Foreskin keratinocyte (primary cell): ENCODE measurements at places on chromosomes 13 and 19. TPM values are rescaled to one million over a fixed set of nuclear protein-coding genes. Genes with fewer than 3 reads are reported as not detected.

DNA sequence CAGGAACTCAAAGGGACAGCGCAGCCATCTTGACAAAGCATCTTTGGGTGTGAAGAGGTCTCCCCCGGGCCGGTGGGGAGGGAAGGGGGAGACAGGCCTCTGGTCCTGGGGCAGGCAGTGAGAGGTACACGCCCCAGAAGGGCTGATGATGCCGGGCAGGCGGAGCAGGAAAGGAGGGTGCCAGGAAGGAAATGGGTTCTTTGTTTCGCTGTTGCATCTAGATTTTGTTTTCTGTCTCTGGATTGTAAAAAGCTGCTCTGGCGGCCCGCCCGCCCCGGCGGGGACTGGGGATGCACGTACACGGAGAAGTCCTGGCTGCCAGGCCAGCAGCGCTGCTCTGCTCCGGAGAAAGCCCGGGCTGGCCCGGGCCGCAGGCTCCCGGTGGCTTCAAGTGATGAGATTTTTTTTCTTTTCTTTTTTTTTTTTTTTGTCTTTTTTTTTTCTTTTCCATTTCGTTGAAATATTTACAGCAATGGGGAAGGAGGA lies 13.2 kb upstream of the ASF1B start:
- no peak for DNase-seq

Gene MRPS31
- total RNA-seq = 20.4 and 20.5 TPM in 2 replicates

- no peak for DNase-seq
These were observed 84.2 kb downstream of the LRCH1 start for GRCh38 chr13:46637213-46637612.

GRCh38 chr13:59745392-59745788 lies 418.3 kb downstream of the DIAPH3 start:
- peak; percentile 18 for DNase-seq

DNA sequence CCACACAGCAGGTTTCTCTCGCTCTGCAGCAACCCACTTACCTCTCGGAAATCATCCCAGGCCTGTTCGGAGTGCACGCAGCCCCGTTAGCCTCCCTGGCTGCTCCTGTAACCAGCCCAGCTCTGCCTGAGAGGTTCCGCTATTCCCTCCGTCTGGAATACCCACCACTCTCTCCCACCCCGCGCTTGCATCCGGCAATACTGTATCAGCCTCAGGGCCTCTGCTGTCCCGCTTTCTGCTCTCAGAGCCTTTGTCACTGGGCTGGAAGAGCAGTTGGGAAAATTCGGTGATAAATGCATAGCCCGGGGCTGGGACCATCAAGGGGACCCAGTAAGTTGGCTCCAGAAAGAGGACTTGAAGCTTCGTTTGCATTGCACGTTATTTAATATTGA lies 759 bp upstream of the TLE6 start:
- DNase-seq = no peak

DNA sequence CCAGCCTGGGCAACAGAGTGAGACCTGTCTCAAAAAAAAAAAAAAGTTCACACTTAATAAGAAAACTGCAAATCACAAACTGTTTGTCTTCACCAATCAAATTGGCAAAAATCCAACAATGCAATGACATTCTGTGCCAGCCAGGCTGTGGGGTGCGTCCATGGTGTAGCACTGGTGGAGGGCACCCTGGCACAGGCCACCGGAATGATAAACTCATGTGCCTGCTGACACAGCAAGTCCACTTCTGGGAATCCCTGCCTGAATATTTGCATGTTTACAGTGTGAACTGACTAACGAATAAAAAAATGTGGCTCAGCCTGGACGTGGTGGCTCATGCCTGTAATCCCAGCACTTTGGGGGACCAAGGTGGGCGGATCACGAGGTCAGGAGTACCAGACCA lies 1.6 kb upstream of the LRRC25 start:
- DNase-seq = no peak

GRCh38 chr19:16268676-16269319 lies 55.8 kb upstream of the KLF2 start:
- DNase-seq = no peak

DNA sequence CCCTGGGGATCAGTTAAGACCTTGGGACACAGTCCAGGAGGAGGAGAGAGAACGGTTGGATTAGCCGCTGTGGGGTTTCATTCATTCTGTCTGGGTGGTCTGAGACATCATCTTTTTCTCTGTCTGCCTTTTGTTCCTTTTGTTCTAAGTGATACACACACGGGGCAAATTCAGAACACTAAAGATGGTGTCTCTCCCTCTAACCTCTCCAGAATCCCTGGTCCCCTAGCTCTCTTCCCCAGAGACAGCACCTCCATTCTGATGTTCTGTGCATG lies 5.0 kb downstream of the BICRA start:
- no peak for DNase-seq

- DNase-seq = no peak
These were observed 10.8 kb downstream of the F2RL3 start for GRCh38 chr19:16899566-16900075.

Gene ALOX5AP
- total RNA-seq = 0.35 and 0.41 TPM in 2 replicates

DNA sequence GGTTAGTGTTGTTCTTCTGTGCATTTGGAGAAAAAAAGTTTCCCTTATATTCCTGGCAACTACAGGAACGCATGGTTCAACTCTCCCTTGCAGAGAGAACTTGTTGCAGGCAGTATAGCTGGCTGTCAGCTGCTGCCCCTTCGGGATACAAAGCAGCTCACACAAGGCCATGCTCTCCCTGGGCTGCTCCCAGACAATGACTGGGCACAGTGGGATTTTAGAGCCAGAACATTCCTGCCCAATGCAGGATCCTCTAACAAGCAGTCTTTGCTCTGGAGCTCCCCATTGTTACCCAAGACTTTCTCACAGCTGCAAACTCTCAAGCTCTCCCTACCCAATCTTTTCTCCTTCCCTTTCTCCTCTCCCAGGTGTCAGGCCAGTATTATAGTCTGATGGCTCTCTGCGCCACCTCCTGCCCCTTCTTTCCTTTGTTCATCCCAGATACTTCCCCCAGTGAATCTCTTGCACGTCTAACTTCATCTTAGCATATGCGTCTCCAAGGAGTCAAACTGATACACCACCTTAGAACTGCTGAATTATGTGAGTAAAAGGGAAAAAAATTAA lies 27.5 kb upstream of the SERPINE3 start:
- no peak for DNase-seq

DNA sequence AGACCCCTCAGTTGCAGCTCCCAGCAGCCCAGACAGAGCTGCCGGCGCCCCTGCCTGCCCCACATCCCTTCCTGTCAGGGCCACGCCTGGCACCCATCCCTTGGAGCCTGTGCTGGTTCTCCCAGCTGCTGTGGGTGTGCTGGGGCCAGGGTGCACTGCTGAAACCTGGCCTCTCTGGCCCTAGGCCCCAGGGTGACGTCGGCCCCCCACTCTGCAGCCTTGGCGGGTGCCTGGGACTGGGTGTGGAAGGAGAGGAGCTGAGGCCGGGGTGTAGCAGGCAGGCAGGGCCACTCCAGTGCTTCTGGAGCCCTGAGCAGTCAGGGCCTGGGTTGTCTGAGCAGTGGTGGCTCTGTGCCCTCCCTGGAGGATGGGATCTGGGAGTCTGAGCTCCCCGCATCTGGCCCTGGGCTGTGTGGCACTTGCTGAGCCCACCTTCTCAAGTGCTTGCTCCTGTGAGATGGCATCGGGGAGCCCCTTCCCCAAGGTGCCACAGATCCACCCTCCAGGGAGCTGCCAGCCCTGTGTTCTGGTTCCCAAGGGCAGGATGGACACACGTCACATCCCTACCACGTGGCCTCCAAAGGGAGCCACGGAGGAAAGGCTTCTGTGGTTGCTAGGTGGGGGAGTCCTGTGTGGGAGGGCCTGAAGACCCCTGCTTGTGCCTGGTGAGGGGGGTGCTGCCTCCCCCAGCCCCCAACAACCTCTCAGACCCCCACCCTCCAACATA lies 5.2 kb downstream of the PLEKHJ1 start:
- DNase-seq = no peak

Gene ZNF560
- 0.28 and 0.34 TPM in 2 replicates for total RNA-seq

Gene IQCN
- 0.03 and 0.04 TPM in 2 replicates for total RNA-seq

- no peak for DNase-seq
These were observed 10.3 kb upstream of the CACNG7 start for GRCh38 chr19:53898636-53899341.

GRCh38 chr13:41502673-41503072 lies 45.3 kb downstream of the RGCC start:
- DNase-seq = no peak

- DNase-seq = no peak
These were observed 171.8 kb downstream of the GPC6 start for GRCh38 chr13:93398167-93399035.

DNA sequence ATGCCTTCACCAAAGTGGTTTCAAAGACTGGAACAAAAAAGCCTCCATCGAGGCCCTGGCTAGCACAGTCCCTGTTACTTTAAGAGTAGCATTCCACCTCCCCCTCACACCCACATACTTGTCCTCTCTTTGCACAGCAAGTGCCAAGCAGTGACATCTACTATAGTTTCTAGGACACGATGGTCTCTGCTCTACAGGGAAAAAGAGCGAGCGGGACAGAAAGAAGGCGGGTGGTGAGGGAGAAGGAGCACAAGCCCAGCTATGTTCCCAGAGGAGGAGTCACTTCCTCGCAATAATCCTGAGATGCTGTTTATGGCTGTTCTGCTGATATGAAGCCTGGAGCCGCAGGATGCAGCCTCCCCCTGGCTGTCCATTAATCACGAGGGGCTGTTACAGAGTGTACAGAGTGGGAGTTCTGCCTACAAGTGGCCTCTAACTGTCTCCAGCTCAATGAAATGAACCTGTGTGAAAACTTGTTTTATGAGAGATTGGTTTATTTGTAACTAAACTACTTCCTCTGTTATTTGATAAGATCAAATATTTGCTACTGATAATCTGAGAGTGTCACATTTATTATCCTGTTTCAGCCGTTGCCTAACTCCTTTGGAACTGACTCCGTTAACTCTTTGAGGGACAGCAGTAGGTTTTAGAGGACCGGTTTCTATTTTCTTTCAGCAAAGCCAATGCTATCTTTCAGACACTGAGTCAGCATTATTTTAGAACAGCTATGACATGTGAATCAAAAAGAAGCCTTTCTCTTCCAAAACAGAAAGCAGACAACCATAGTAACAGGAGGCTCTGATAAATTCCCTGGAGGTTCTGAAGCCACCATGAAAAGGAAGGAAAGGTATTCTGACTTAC lies 208.0 kb downstream of the SPRY2 start:
- no peak for DNase-seq

DNA sequence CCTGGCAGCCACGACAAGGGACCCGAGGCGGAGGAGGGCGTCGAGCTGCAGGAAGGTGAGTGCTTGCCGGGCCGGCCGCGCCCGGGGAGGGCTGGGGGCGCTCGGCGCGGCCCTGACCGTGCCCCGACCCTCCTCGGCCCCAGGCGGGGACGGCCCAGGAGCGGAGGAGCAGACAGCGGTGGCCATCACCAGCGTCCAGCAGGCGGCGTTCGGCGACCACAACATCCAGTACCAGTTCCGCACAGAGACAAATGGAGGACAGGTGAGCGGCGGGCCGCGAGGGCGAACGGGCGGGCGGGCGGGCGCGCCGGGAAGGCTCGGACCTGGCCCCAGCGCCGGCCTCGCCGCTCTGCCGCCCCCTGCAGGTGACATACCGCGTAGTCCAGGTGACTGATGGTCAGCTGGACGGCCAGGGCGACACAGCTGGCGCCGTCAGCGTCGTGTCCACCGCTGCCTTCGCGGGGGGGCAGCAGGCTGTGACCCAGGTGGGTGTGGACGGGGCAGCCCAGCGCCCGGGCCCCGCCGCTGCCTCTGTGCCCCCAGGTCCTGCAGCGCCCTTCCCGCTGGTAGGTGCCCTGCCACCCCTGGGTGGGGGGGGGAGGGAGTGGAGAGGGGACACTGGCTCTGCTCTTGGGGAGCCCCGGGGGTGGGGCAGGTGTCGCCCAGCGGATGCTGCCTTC lies 816 bp downstream of the USF2 start:
- peak; percentile 55 for DNase-seq

- no peak for DNase-seq
These were observed 700 bp downstream of the ZNF816 start for GRCh38 chr19:52961981-52962380.

DNA sequence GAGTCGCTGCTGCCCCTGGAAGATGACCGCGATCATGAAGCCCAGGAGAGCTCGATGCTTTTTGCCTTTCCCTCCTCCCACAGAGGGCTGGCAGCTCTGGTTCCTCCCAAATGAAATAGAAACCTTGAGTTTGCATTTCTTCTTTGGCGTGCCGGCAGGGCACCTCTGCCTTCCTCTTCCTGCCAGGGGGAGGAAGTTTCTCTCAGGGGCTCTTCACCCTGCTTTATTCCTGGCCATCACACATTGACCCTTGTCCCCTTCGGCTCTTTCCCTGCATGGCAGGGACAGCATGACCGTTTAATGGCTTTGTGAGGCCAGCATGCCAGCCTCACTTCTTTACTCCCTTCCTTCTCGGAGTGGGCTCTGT lies 47.9 kb downstream of the ACTN4 start:
- no peak for DNase-seq

- peak; percentile 24 for DNase-seq
These were observed 10.4 kb downstream of the CLASRP start for GRCh38 chr19:45049073-45049736.

GRCh38 chr13:75705395-75705794 lies 69.3 kb downstream of the LMO7 start:
- DNase-seq = peak; percentile 94

Gene PTGER1
- not detected in 2 replicates for total RNA-seq

Gene CGB1
- total RNA-seq = not detected in 2 replicates

Gene TPTE2
- not detected in 2 replicates for total RNA-seq

Gene RFPL4A
- total RNA-seq = not detected in 2 replicates

Gene KIR2DL1
- not detected in 2 replicates for total RNA-seq

DNA sequence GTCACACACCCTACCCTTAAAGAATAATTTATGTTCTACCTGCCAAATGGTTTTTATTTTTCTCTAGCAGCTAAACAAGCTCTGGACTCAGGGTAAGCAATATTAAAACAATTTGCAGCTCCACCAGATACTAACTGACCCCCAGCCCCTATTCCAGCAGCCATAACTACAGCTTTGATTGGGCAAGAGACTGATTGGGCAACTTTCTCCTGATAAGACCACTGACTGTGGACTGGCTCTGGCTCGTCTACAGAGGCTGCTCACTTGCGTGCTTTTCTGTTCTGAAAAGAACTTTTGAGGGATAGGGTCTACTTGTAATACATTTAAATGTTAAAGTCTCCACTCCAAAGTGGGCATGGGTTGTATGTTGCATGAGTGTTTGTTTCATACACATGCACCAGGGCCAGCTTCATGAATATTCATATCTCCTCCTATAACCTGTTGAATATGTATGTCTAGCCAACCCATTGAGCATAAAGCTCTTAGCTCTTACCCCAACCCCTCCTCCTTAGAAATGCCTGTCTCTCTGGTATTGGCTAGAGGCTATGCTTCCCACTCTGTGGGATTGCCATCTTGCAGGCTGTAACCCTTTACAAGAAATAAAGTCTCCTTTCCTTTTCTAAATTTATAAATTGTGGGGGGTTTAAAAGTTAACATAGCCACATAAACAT lies 19.9 kb downstream of the OR7A5 start:
- no peak for DNase-seq

- no peak for DNase-seq
These were observed 3.9 kb downstream of the RANBP3 start for GRCh38 chr19:5973867-5974635.

DNA sequence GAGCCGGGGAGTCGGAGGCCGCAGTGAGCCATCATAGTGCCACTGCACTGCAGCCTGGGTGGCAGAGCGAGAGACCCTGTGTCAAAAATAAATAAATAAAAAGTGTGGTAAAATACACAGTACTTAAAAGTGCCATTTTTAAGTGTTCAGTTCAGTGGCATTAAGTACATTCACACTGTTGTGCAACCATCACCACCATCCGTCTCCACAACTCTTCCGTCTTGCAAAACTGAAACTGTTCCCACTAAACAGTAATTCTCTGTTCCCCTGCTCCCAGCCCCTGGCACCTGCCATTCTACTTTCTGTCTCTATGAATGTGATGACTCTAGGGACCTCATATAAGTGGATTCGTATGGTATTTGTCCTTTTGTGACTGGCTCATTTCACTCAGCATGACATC lies 13.3 kb downstream of the SLC25A42 start:
- no peak for DNase-seq
